ENCODE measurements at places on chromosomes 2 and 18.

- DNase-seq = no peak
Measured at GRCh38 chr2:239932881-239933735, 92.0 kb downstream of the NDUFA10 start.

GRCh38 chr18:55096263-55096951, 137.1 kb upstream of the CCDC68 start:
- peak; percentile 57 for DNase-seq

DNA sequence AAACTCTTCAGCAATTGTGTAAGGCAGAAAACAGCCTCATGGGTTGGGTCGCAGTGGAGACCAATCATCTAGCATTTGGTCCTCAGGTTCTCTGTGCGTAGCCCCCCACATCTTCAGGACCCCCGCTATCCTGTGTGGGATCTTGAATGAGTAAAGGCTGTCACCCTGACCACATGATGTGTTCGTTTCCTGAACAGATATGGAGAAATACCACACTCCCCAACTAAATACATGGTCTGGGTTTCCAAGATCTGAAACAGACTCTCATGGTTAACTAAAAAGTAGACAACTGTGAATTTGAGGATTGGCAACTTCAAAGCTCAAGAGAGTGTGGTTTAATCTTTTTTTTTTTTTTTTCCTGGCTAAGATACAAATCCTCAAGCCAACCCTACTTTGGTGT, 23.2 kb downstream of the DOCK10 start:
- no peak for DNase-seq

GRCh38 chr2:17223211-17223610, 295.0 kb downstream of the RAD51AP2 start:
- DNase-seq = no peak

DNA sequence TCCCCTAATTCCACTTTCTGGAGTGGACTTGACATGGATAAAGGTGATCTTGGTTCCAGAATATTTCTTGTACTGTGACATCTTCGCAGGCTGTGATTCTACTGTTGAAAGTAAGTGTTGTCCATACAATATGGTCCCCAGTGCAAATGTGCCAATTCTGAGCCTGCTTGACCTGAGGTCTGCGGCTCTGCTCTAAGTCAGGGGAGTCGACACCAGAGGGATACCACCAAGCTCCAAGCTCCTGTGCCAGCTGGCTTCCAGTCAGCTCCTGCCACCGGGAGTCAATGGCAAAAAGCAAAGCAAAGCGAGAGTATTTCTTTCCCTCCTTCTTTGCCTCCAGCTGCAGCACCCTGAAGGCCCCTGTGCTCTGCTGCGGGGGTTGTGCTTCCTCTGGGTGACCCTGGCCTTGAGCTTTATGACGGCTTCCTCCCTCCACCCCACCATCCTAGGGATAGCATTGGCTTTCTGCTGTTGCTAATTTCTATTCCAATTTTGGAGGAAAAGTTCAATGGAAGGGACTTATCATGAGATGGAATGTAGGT, 50.4 kb downstream of the SLC35F5 start:
- no peak for DNase-seq

DNA sequence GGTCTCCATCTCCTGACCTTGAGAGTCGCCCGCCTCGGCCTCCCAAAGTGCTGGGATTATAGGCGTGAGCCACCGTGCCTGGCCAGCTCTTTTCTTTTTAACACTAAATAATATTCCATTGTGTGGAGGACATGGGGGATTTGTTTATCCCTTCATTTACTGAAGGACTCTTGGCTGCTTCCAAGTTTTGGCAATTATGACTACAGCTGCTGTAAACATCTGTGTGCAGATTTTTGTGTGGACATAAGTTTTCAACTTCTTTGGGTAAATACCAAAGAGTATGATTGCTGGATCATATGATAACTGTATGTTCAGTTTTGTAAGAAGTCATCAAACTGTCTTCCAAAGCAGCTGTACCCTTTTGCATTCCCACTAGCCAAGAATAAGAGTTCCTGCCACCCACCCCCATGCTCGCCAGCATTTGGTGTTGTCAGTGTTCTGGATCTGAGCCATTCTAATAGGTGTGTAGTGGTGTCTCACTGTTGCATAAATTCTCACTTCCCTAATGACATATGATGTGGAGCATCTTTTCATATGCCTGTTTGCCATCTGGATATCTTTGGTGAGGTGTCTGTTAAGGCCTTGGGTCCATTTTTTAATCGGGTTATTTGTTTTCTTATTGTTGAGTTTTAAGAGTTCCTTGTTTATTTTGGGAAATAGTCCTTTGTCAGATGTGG, 52.2 kb downstream of the TNFRSF11A start:
- no peak for DNase-seq

GRCh38 chr18:12478269-12479047, 70.7 kb downstream of the PRELID3A start:
- no peak for DNase-seq

- no peak for DNase-seq
Measured at GRCh38 chr2:200667413-200667812, 81.6 kb downstream of the AOX1 start.

DNA sequence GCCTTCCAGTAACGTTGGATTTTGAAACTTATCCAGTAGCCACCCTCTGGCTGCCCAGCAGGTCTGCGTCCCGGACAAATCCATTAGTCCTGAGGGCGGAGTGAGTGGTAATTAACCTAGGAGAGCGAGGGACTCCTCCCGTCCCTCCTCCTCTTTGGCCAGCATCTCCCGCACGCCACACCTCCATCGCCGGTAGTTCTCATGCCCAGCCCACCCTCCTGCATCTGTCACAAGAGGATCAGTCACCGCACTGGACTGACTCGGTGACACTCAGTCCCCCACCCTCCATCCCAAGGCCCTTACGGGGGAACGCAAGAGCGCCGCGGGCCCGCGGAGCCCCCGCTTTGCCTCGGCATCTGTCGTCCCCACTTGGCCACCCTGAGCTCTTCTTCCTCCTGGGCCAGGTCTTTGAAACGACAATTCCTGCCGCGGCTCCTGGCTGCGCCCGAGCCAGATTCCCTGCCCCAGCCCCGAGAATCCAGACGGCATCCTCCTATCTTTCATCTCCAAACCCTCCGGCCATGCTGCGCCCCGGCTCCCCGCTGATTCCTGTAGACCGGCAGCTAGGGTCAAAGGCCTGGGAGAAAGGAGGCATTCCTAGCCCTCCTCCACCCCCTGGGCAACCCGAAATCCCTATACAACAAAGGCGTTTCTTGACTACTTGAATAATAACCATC, 77.5 kb downstream of the EIF2AK3 start:
- DNase-seq = no peak

- DNase-seq = no peak
Measured at GRCh38 chr2:233839447-233839820, 14.9 kb downstream of the HJURP start.

DNA sequence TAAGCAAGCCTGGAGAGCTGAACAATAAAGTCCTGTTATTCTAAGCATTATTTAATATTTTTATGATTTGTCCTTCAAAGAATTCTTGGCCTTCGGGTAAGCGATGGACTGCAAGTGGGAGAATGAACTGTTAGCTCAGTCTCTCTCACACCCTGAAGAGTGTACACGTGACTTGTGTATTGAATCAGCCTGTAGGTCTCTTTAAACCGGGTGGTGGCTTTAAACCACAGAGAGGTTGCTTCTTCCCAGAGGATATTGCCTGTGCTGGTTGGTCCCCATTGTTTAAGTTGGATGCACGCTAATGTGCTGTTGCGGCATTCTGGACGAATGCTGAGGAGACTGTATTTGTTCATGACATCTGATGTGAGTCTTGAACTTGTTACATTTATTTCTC, 183.3 kb downstream of the LTBP1 start:
- no peak for DNase-seq

GRCh38 chr18:10522574-10522973, 3.3 kb upstream of the NAPG start:
- no peak for DNase-seq

- no peak for DNase-seq
Measured at GRCh38 chr2:30702694-30703093, 104.6 kb downstream of the CAPN13 start.

DNA sequence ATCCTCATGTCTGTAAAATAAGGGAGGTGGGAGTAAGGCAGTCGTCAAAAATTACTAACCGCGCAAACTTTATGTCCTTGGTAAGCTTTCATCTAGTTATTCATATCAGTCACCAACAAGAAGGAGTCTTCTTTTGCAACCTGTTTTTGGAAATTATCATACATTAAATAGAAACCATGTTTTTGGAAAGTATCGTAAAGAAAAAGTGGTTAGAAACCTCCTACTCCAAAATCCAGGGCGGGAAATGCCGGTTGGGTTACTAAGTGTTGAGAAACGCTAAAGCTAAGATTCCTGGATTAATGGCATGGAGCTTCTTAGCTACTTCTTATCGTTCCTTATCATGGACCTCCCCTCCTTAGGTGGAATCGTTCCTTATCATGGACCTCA, 778 bp downstream of the BBS5 start:
- no peak for DNase-seq

DNA sequence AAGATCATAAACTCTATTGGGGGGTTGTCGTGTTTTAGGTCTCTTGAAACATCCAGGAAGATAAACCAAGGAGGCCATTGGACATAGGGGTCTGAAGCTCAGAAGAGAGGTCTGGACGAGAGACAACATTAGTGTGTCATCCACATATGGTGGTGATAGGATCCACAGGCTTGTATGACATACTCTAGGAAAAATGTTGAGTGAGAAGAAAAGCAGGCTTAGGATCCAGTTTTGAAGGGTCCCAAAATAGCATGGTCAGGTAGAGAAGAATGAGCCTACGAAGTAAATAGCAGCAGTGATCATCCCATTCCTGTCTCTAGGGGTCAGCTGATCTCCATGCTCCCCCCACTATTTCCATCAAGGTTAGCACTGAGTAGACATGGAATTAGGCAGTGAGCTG, 166.8 kb downstream of the ANKRD30B start:
- DNase-seq = peak; percentile 2

- no peak for DNase-seq
Measured at GRCh38 chr2:70532244-70532935, 21.2 kb downstream of the TGFA start.

- no peak for DNase-seq
Measured at GRCh38 chr2:47833516-47833968, 50.6 kb downstream of the MSH6 start.

DNA sequence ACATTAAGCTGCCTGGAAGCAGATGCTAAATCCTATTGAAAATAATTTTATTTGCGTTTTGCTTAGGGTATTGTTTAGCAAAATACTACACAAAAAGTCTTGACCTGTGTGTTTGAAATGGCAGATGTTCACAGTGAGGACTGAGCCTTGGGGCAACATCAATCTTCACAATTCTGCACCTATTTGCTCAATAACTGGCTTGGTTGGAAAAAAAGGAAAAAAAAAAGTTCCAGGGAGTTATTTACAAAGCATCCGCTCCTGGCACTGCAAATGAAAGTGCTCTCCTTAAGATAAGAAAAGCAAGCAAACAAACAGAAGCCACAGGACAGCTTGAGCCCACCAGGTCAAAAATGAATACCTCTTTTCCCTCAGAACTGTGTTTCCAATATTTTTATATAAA, 77.7 kb downstream of the MAP2 start:
- no peak for DNase-seq

- DNase-seq = no peak
Measured at GRCh38 chr2:216078776-216079175, 2.8 kb downstream of the PECR start.

- no peak for DNase-seq
Measured at GRCh38 chr2:145829931-145830330, 1310.0 kb upstream of the ZEB2 start.

GRCh38 chr2:44768438-44769236, 172.9 kb upstream of the SIX3 start:
- peak; percentile 67 for DNase-seq

- no peak for DNase-seq
Measured at GRCh38 chr2:104538077-104538476, 315.8 kb upstream of the POU3F3 start.

DNA sequence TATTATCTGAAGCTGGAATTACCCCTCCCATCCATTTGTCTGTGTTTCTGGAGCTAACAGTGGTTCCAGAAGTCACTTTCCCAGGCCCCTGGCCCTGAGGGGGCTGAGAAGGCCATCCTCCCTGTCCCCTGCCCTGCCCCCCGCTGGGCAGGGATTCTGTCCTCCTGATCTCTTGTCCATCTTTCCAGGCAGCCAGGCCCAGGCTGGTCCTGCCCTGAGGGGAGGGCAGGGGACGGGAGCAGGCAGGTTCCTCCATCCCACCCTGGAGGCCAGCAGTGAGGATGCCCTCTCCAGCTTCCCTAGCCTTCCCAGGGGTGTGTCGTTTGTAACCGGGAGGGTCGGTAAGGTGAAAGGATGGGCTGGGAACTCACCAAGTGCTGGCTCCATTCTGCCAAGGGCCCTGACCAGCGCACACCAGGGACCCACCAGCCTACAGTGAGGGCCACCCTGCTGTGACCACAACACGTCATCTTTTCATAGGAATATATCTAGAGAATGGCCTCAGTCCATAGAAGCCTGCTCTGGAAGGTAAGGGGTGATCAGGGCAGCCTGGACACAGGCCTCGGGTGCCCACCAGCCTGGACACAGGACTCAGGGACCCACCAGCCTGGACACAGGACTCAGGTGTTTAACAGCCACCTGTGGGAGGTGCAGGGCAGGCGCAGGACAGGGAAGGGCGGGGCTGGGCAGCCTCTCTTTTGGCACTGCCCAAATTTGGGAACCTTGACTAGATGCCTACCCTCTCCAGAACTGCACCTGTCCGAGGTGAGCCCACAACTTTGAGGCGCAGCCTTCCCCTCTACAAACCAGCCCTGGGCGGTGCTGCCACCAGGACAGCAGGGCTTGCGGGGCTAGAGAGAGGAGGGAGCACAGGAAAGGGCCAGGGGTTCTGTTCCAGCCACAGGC, 35.8 kb upstream of the GPC1 start:
- DNase-seq = peak; percentile 14

DNA sequence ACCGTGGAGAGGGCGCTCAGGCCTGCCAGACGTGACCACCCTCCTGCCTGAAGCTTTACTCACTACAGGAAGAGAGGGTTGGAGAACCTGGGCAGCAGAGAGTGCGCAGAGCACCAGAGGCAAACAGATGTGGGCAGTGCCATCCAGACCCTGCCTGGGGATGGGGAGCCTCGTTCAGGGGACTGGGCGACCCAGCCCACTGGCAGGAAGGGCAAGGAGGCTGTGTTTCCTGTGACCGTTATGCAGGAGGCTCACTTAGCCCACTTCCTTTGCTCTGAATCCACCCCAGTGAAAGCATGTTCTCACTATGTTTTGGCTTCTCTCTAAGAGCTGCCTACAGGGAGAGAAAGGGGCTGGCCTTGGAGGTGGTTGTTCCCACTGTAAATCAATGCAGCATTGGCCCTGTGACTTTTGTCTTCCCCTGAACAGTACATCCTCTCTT, 23.0 kb upstream of the ACKR3 start:
- DNase-seq = no peak
